ENCODE measurements at places on chromosomes 7 and 10.

DNA sequence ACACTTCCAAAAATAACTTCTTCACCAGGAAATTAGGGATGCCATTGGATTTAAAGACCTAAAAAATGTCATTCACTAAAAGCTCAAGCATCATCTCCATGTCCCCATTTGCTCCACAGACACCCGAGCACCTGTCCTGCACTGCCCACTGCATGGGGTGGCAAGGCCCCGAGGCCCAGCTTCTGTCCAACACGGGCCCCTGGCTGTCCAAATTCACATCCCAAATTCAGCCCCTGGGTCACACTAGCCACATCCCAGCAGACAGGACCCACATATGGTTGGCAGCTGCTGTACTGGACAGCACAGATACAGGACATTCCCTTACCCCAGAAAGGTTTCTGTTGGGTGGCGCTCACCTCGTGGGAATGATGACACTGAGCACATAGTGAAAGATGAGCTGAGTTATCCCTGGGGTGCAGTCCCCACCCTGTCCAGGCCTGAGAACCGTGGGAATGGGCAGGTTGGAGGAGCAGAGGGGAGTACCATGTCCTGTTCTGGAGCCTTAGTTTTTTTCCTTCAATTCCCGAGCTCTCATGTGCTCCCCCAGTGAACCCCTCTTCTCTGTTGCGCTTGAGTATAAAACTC lies 55.3 kb downstream of the CSGALNACT2 start:
- no peak for DNase-seq

DNA sequence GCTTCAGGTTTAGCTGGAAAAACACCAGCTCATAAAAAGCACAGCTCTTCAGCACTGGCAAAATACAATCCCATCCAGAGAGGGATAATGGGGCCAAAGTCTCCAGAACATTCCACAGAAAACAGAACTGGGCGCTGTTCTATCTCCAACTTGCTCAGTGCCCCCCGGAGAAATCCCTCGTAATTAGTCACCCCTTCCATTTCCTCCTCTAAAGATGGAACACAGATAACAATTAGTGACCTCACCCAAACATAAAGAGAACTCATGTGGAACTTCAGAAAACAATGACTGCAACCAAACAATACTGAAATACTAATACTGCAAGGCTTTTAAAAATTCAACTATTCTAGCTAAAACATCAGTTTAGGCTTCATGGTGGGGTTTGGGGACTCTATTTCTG lies 46.3 kb downstream of the KIAA1549 start:
- DNase-seq, result no peak

DNA sequence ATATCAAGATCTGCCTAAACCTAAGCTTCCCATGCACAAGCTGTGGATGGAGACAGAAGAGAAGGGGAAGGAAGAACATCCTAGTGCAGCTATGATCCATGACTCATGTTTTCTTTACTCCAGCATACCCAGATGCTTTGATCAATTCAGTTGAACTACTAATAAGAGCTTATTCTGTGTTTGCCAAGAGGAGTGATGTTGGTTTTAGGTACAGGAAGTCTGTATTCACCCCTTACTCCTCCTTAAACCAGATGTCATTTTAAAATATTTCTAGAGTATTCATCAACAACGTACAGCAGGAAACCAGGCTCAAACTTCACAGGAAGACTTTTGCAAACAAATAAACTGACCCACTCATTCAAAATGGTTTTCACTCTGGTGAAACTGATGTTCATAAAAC lies 29.2 kb downstream of the PANK1 start:
- no peak for DNase-seq

- DNase-seq, result no peak
Observed at GRCh38 chr7:88628363-88629085, 131.0 kb upstream of the ZNF804B start.

GRCh38 chr7:73718905-73719805 lies at the start of gene STX1A:
Gene STX1A, minus strand, starts transcription at chr7:73719669. Its CDS starts 38 bp downstream, at chr7:73719631.
- DNase-seq, result peak; percentile 58

DNA sequence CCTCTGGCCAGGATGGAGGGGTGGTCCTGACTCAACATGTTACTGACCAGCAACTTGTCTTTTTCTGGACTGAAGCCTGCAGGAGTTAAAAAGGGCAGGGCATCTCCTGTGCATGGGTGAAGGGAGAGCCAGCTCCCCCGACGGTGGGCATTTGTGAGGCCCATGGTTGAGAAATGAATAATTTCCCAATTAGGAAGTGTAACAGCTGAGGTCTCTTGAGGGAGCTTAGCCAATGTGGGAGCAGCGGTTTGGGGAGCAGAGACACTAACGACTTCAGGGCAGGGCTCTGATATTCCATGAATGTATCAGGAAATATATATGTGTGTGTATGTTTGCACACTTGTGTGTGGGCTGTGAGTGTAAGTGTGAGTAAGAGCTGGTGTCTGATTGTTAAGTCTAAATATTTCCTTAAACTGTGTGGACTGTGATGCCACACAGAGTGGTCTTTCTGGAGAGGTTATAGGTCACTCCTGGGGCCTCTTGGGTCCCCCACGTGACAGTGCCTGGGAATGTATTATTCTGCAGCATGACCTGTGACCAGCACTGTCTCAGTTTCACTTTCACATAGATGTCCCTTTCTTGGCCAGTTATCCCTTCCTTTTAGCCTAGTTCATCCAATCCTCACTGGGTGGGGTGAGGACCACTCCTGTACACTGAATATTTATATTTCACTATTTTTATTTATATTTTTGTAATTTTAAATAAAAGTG lies 6.0 kb downstream of the PLAU start:
- DNase-seq, result no peak

GRCh38 chr10:4294271-4294670 lies 509.3 kb upstream of the KLF6 start:
- DNase-seq, result no peak

DNA sequence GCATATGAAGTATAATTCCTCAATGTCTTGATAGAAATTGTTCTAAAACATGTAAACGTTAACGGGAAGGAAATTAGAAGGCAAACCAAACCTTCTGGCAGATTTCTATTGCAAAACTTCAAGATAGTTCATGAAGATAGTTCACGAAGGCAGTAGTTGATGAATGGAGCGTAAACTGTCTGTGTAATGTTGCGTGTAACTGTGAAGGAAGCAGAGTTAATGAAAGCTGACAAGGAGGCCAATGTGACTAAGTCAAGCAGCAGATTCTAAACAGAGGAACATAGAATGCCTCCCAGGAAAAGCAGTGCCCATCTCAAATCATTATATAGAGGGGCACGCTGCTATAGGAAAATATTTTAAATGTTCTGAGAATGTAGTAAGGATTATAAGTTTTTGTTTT lies 659.7 kb upstream of the IGFBP3 start:
- DNase-seq, result no peak

DNA sequence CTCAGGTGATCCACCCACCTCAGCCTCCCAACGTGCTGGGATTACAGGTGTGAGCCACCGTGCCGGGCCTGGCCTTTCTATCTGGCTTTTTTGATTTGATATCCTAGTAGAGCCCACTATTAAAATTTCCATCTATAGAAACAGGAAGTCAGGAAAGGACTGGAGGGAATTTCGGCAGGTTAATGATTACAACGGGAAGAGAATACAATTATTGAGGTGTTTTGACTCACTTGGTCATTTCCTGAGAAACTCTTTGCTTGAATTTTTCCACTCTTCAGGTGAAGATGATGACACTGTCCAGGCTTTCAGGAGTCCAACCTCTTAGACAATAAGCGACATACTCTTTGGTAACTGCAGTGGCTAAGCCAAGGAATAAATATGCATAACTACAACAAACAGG lies 1.1 kb upstream of the MKLN1 start:
- DNase-seq, result no peak

DNA sequence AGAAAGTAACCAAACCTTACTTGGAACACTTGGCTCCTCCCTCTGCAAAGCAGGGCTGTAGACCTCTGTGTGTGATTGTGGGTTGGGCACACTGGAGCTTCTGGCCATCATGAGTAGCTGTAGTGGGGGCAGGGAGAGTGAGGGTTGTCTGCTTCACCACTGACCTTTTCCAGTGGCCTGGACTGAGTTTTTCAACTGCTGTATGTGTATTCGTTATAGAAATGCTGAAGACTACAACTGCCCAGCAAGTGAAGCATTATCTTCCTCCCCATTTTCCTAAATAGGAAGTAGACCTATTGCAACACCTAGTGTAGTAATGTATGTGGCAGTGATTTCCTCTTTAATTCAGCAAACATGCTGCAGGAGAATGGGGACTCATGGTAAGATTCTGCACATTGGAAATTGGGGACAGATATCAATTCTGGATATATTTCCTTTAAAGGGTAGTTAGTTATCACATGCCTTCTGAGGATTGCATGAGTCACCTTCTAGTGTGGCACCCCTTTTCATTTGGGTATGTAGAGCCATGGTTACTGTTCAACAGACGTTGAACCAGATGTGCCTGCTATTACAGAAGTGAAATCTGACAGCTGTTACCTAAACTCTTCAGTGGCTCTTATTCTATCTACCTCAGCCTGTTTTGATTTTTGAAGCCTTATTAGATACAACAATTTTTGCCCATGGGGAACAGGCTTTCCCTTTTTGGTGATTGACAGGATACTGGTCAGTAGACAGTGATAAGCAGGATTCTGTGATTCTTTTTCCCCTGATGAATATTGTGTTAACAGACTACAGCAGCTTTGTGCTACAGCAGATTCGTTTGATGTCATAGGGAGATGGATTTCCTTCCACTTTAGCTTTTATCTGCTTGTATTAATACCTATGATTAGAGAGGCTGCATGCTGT lies 130.9 kb downstream of the SND1 start:
- no peak for DNase-seq

DNA sequence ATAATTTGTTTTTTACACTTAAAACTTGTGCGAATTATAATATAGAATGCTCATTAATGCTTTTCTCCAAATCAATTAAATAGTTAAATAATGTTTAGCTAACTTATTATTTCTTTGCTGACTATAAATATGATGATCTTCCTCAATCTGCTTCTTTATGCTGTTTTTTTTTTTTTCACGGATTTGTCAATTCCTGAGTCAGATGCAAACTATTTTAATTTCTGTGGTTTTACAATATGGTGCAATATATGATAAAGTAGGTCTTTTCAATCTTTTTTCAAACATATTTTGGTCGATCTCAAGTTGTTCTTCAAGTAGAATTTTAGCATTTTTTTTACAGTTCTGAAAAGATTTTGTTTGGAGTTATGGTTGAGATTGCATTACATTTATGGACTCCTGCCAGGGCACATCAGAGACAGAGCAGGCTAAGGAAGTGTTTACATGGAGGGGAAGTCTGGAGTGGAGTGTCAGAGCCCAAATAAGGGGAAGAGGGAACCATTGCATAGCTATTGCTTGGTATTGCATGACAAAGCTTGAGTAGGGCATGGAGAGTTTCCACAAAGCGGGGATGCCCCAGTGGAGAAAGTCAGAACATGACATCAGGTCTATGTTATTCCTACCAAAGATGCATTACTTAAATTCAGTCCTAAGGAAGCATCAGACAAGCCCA lies 204.4 kb downstream of the OTUD1 start:
- DNase-seq, result no peak
